ENCODE measurements at places on chromosomes 13 and 19.

DNA sequence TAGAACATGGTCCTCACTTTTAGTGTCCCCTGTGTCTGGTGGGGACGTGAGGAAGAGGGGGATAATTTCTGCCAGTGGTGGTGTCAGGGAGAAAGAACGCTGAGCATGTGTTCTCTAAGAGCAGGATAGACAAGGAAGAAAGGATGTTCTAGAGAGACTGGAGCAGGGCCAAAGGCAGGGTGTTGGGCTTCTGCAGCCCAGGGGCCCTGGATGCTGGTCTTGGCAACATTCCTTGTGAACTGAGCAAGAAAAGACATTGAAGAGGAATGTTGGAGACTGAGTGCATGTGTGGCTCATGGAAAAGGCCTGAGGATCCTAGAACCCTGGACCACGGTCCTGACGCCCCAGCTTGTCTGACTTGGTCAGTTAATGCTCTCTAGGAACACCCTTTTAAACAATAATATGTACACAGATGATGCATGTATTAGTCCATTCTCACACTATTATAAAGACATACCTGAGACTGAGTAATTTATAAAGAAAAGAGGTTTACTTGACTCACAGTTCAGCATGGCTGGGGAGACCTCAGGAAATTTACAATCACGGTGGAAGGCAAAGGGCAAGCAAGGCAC is 33.6 kb upstream of the SLC10A2 start:
- DNase-seq = no peak

DNA sequence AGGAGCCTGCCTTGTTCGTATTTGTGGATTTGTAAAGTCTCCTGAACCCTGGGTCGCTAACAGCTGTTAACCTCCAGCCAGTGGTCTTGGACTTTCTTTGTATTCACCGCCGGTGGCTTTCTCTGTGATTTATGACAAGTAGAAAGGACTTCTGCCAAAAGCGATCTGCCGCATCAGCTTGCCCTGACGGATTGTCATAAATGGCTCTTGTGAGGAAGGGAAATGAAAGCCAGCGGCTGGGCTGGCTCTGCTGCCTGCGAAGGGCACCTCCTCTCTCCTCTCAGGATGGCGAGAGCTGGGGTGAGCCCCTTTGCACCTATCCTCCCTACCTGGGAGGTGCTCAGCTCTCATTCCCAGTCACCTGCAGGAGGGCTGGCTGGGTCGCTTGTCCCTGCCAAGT is 25.6 kb downstream of the DHRS12 start:
- DNase-seq = no peak

DNA sequence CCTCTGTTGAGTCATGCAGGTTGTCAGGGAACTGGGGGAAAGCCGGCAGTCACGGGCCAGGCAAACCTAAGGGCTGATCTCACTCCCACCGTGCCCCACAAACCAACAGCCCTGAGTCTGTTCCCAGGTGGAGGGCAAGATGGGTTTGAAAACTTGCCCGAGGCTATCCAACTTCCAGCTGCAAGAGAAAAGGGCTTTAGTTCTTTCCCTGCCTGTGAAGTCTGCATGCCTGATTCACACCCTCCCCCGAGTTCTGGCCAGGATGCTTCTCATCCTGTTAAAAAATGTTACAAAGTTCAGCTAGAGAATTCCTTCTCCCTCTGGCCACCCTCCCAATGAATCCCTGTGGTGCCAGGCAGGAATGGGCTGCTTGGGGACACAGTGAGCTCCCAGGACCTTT is 33.1 kb downstream of the MYO16 start:
- DNase-seq = no peak

DNA sequence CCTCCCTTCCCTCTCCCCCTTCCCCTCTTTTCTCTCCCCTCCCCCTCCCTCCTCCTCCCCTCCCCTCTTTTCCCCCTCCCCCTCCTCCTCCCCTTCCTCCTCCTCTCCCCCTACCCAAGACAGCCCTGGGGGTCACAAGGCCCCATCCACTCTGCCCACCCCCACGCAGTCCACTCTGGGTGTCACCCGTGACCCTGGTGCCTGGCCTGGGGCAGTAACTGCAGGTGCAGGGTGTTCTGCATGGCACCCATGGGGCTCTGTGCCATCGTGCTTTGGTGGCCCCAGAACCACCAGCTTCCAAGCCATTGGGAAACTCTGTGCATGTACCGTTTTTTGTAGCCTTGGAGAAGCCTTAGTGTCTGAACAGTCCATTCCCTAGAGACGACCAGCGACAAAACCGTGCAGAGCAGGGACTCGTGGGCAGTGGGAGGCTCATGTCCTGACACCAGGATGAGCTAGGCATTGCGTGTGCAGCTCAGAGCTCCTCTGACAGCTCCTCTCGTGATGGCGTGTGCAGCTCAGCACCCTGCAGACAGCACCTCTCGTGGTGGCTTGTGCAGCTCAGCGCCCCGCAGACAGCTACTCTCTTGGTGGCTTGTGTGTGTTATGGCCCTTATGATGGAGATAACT is 43.7 kb upstream of the F7 start:
- peak; percentile 45 for DNase-seq

DNA sequence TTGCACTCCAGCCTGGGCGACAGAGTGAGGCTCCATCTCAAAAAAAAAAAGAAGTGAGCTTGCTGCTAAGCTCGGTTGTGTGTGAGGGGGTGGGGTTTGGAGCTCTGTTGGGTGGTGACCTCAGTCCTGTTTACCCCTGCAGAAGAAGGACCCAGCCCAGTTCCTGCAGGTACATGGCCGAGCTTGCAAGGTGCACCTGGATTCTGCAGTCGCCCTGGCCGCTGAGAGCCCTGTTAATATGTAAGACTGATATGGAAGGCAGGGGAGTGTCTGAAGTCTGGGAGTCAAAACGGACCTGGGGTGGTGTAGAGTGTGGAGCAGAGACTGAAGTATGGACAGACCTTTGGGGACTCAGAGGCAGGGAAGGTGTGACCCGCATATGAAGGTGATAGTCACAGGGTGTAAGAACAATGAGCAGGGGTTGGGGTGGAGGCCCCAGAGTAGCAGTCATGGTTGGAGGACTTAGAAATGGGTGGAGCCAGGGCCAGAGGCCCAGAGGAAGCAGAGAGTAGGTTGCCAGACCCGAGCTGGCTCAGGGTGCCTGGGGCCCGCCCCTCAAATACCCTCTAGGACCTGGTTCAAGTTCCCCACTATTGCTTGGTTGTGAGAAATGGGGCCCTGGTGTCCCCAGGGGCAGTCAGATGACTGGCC is 13.2 kb downstream of the CLASRP start:
- no peak for DNase-seq

GRCh38 chr13:84417416-84417815 is 535.1 kb upstream of the SLITRK1 start:
- DNase-seq = no peak

- no peak for DNase-seq
Observed at GRCh38 chr19:37470216-37470615, 1.1 kb downstream of the ZNF570 start.

GRCh38 chr19:58361900-58362271 is 665 bp downstream of the ZNF497 start:
- no peak for DNase-seq

DNA sequence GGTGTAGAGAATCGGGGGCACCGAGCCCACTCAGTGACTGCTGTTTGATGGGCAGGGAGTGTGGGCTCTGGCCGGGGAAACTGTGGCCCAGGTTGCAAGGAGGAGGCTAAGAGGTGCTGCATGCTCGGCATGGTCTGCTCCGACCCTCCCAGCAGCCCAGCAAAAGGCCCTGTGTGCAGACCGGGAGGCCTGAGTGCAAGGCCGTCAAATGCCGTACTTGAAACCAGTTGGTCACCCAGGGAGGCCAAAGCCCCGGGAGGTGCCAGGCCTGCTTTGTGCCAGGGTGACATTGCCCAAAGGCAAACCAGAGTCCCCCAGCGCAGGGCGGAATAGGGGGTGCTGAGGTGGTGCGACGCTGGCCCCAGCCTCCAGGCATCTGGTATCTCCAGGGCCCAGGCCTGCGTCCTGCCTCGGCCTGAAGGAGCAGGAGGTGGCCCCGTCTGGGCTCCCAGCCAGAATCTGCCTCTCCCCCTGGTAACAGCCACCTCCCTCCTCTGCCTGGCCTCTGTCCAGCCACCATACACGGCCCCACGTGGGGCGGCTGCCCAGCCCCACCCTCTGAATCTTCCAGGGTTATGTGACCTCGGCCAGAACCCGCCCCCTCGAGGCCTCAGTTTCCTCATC is 4.0 kb downstream of the PIK3R2 start:
- peak; percentile 93 for DNase-seq

DNA sequence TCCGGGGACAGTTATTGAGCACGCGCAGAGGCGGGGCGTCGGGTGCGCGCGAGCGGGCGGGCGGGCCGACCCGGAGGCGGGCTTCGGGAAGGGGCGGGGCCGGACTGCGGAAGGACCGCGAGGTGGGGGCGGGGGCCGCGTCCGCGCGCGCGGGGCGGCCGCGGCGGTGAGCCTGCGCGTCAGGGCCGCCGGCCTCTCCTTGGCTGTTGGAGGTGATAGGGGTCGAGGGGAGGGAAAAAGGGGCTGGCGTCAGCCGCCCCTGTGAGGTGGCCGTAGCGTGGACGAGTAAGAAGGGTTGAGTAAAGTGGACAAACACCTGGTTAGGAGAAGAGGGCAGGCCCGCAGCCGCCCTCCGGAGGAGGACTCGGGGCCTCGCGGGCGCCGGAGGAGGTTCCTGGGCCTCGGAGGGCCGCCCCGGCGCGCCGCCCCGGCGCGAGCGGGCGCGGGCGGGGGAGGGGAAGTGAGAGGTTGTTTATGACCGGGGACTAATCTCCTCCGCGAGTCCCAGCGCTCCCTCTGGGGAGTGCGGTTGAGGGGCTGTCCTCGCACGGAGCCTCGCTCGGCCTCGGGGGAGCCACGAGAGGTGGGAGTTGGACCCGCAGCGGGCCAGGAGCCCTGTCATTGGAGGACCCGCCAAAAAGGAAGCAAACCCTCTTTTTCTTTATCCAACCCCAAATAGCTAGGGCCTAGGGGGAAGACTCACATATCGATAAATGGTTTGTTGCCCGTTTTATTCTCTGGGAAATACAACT is 547 bp upstream of the INTS6 start:
- DNase-seq = peak; percentile 62

- DNase-seq = no peak
Observed at GRCh38 chr19:32902448-32902847, 32.9 kb upstream of the SLC7A9 start.

All from RWPE2 (cell line).